PC-9 (cell line): ENCODE measurements at places on chromosomes 4 and X.

DNA sequence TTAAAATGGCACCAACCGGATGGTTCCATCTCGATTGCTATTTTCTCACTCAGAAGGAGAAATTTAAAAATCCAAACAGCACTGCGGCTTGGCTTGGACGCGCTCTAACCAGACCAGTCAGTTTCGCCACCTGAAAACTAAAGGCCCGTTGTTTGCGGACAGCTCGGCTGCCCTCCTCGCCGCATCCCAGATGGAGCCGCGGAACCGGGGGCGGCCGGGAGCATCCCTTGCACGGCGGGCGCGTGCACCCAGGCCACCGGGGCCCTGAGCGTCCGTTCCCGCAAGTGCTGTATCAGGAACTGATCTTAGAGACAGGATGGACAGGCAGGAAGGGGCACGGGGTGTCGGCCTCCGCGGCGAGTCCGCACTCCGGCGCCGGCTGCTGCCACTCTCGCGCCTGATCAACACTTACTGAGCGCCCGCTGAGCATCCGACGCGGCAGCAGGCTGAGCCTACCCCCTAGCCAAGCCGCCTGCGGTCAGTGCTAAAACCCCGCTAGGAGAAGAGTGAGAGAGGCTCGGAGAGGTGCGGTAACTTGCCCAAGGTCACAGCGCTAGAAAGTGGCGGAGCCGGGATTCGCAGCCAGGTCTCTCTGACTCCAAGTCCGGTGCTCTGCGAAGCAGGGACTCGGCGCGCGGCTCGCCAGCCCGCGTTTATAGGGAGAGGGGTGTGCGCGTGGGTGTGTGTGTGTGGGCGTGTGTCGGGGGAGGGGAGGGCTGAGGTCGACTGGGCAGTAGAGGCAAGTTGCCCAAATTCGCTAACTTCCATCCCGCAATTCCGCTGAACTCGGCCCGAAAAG lies at the start of gene CITED1:
Gene CITED1, minus strand, starts transcription at position 629 of the 799 bp plus-strand sequence. CDS start 3,045 bp downstream, outside the sequence.
- DNase-seq: no peak

DNA sequence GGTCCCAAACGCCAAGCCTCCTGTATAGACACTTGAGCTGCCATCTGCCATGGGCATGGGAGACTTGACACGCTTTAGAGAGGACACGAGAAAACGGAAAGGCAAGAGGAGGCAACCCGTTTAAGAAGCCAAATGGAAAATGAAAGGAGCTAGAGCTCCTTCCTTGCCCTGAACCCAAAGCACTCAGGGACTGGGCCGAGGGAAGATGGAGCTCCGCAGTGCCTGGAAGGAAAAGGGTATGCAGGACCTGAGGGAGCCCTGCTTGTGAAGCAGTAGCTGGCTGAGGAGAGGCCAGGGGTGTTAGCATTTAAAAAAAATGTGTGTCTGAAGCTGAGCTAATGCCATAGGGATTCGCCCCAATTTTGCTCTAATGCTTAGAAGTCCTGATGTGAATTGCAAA lies 15.1 kb downstream of the MCF2 start:
- DNase-seq: no peak

DNA sequence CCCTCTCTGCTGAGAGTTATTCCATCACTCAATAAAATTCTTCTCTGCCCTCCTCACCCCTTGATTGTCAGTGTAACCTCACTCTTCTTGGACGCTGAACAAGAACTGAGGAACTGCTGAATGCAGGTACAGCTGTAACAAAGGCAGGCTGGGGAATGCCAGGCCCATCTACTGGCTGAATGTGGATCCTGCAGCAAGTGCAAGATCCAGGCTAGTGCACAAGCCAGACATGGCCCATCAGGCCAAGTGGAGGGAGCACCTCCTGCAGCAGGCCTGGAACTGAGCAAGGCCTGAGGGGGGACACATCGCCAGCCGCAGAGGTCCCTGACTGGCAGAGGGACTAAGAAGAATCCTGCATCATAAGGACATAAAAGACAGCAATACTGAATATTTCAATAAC lies 411.8 kb upstream of the PCDH10 start:
- no peak for DNase-seq

DNA sequence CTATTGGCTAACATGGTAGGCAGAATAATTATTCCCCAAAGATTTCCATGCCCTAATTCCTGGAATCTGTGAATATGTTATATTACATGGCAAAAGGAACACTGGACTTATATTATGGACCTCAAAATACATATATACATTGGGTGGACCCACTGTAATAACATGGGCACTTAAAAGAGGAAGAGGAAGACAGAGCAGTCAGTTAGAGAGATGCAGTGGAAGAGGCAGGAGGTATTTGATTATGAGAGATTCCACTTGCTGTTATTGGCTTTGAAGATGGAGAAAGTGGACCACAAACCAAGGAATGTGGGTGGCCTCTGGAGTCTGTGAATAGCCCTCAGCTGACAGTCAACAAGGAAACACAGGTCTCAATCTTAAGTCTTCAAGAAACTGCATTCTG lies 14.0 kb upstream of the ART3 start:
- DNase-seq: no peak

- no peak for DNase-seq
Observed at GRCh38 chrX:41265615-41266014, 68.3 kb upstream of the DDX3X start.
